ENCODE measurements at places on chromosomes 13 and 19.

- no peak for DNase-seq
These were observed 475.7 kb downstream of the UQCRFS1 start for GRCh38 chr19:28737021-28737895.

- no peak for DNase-seq
These were observed 13.9 kb upstream of the PAK4 start for GRCh38 chr19:39111593-39112199.

GRCh38 chr13:49042476-49042875 is 66.8 kb downstream of the FNDC3A start:
- no peak for DNase-seq

DNA sequence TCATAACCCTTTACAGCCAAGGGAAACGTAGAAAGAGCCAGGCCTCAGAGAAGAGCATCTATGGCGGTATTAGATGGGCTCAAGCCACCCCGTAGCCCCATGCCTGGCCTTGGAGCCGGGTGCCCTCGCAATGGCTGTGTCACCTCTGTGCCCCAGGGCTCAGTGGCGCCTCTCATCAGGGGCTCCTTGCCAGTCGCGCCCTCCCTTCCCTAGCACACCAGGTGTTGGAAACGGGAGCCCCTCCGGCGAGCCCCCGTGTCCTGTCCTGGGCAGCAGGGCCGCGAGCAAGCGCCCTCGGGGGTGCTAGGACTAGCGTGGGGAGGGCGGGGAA is 453 bp downstream of the ZNF256 start:
- DNase-seq: no peak

DNA sequence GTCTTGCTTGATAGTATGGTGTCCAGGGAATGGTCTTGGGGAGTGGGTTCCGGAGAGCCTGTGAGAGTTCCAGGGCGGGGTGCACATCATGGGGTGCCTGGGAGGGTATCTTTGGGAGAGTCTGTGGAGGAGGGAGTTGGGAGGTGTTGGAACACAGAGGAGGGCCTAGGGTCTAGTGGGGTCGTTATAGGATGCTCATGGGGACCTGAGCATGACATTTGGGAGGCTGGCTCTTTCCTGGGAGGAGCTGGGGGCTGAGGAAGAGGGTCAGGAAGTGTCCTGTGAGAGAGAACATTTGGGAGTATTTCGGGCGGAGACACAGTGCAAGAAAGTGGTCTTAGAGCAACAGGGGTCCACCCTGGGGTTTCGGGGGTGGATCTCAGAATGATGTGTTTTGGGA is 2.7 kb downstream of the ACTL9 start:
- DNase-seq: no peak

- no peak for DNase-seq
These were observed 5.1 kb downstream of the RAP2A start for GRCh38 chr13:97438856-97439595.

DNA sequence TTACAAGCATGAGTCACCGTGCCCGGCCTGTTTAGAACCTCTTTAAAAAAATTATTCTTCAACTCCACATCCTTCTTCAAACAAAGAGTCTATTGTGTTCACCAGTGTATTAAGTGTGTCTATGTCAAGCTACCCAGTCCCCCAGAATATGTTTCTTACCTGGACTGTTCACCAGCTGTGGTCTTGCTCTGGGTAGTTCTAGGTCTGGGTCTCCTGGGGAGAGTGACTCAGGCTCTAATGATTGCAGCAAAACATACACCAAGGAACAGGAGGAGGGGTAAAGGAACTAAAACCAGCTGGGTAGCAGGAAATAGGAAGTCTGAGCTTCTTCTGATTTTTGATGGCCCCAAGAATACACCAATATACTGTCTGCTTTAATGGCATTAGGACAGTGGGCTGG is at the start of gene FPR1:
Gene FPR1, minus strand, starts transcription at position 224 of the 400 bp plus-strand sequence. CDS start 4,884 bp downstream, outside the sequence.
- DNase-seq: no peak

- no peak for DNase-seq
These were observed 30.8 kb downstream of the WTIP start for GRCh38 chr19:34512254-34512822.

DNA sequence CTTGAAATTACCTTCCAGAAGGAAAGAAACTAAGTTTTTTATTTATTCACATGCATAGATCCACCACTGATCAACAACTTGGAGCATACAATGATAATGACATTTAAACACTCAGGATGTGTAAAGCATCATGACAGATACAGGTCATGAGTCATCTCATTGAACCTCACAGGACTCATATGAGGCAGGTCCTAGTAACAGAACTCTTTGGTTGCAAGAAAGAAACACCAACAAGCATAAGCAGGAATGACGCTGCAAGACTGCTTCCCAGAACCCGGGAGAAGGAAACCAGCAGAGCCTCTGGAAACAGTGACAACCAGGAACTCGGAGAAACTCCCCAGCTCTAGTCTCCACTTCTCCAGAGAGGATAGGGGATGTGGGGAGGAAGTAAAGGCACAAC is 60.8 kb upstream of the IPO5 start:
- DNase-seq: no peak

- no peak for DNase-seq
These were observed 5.7 kb downstream of the LHB start for GRCh38 chr19:49011194-49011593.

DNA sequence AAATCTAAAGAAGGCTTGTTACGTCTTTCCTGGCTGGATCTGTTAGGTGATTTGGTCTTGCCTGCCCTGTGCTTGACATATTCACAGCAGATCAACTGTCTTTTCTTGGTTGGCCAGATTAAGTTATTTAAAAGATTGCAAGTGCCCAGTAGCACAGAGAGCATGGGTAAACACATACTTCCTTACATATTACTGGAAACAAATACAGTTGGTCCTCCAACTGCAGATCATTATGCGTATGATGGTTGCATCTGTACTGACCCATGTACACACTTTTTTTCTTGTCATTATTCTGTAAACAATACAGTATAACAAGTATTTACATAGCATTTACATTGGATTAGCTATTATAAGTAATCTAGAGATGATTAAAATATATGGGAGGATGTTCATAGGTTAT is 9.2 kb upstream of the MPHOSPH8 start:
- no peak for DNase-seq

DNA sequence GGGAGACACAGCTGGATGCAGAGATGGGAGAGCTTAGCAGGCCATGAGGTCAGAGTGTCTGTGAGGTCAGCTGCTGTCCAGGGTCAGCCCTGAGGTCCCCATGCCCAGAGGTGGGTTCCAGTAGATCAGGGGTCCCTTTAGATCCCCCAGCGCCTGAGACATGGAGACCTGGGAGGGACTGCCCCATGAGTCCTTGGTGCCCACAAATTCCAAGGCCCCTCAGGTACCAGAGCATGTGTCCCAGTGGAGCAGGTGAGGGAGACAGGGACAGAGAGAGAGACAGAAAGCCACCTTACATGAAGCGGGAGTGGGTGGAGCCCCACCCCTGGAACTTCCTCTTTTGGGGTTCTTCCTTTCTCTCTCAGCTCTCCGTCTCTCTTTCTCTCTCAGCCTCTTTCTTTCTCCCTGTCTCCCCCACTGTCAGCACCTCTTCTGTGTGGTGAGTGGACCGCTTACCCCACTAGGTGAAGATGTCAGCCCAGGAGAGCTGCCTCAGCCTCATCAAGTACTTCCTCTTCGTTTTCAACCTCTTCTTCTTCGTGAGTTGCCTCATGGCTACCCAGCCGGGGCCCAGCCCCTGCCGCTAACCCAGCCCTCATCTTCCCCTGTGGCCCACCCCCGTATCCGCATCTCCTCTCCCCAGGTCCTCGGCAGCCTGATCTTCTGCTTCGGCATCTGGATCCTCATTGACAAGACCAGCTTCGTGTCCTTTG is at the start of gene CD37:
Gene CD37, plus strand, starts transcription at position 336 of the 713 bp plus-strand sequence. Its CDS starts 135 bp downstream, at position 471.
- DNase-seq: no peak

GRCh38 chr13:96388598-96388997 is 298.7 kb downstream of the HS6ST3 start:
- no peak for DNase-seq

DNA sequence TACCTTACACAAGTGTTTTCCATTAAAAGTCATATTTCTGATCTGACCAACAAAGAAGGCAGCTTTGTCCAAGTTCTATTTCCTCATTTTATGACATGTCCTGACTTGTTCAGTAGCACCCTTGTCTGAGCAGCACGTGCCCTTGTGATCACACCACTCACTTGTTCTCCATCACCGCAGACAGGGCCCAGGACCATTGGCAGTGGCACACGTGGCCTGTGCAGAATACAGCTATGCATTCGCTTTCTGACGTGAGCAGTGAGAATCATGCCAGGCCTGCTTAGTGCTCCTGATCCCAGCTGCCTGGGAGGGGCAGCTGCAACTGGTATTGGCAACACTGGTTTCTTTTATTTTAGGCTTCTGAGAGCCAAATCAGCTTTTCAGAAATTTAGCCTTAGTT is 134.2 kb downstream of the FRY start:
- DNase-seq: no peak

DNA sequence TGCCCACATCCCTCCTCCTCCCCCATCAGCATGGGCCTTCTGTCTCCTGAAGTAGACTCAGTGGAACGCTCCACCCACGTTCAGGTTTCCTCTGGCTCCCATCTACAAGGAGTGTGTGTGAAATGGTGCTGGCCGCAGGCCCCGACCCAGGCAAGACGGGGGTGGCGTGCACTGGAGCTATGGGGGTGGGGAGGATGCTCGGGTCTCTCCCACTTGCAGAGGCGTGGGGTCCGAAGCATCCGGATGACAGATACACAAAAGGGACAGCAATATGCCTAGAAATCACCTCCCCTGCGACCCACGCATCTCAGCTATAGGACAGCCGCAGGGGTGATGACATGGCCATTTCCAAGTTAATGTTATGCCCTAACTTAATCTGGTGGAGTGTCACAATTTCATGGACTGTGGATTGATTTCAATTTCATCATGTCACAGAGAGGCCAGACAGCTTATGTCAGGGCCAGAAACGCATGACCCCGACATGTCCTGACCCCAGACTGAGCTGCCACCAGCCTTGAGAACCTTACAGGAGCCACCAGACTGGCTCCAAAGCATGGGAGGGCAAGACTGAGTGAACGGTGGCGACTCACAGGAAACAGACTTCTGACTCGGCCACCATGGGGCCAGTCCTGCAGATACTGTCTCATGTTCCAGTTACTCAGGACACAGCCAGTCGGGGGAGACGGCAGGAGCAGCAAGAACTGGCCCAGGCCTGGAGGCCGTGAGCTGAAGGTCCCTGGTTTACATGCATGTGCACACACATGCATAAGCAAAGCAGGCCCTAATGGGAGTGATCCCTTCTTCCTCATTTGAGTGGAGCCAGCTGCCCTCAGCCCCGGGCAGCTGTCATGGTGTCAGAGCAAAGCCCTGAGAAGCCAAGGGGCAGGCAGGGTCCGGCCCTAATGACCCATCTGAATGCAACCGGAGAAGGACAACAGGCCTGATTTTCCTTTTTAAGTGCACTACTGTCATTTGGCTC is 82.2 kb downstream of the SLC7A1 start:
- no peak for DNase-seq

DNA sequence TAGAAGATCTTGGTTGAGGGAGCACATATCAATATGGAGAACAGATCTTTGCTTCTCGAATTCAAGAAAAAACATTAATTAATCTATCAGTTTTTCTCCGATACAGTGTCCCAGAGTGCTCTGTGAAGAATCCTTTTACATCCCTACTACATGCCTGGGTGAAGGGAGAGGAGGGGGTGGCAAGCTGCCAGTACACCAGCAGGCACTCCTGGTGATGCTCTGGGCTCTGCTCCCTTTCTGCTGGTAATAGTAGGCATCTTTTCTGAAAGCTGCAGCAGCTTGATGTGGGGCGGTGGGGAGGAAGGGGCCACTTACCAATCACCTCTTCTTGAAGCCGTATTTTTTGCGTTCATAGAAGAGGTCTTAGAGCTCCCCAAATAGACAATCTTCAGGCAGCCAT is 30.7 kb downstream of the PBX4 start:
- DNase-seq: no peak

DNA sequence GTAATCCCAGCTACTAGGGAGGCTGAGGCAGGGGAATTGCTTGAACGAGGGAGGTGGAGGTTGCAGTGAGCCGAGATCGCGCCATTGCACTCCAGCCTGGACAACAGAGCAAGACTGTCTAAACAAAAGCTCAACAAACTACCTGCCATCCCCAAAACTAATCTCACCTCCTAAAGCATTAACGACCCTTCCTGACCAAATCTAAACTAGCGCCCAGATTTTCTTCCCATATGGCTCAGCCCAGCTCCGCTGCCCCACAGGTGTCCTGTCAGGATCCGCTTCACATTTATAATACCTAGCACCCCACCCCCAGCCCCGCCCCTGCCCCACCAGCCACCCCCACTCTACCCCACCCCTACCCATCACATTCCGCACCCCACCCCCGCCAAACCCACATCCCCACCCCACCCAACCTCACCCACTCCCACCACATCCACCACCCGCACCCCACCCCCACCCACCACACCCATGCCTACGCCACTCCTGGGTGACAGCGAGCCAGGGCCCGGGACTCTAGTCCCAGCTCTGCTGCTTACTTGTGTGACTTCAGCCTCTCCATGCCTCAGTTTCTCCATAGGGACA is 599 bp downstream of the C19orf12 start:
- DNase-seq: no peak

GRCh38 chr19:11418094-11418548 is 993 bp downstream of the RGL3 start:
- no peak for DNase-seq

GRCh38 chr19:35052599-35053190 is 11.2 kb downstream of the HPN start:
- no peak for DNase-seq

GRCh38 chr13:100753376-100753775 is 78.8 kb upstream of the TMTC4 start:
- DNase-seq: no peak

GRCh38 chr13:87656306-87656705 is 14.9 kb upstream of the SLITRK5 start:
- no peak for DNase-seq

- no peak for DNase-seq
These were observed 5.9 kb upstream of the GDF15 start for GRCh38 chr19:18379803-18380747.

GRCh38 chr19:50341091-50341564 is 12.0 kb upstream of the KCNC3 start:
- no peak for DNase-seq

- DNase-seq: no peak
These were observed 106.3 kb upstream of the SERTM1 start for GRCh38 chr13:36567485-36567884.

GRCh38 chr13:77328819-77329132 is 1.9 kb upstream of the MYCBP2 start:
- DNase-seq: no peak

- no peak for DNase-seq
These were observed 11.3 kb downstream of the HSPH1 start for GRCh38 chr13:31150315-31150985.

DNA sequence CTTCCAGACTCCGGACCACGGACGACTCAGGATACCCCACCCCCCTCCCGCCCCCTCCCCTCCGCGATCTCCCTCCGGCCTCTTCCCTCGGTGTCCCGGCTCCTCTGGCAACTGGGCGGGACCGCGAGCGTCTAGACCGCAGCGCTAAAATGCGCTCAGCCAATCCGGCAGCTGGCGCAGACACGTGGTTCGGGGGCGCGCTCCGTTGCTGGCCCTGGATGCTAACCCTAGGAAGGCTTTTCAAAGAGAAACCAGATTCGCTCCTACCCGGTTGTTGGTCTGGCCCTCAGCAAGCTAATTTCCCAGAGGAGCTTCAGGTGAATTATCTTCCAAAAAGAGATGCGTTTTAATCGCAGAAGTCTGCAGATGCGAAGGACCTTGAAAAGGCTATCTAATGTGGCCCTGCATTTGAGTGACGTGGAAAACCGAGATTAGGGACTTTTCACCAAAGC is at the start of gene DZIP1:
Gene DZIP1, minus strand, starts transcription at position 106 of the 452 bp plus-strand sequence. CDS start 2,677 bp downstream, outside the sequence.
- no peak for DNase-seq

All from stimulated activated CD4-positive, alpha-beta T cell treated with anti-CD3 and anti-CD28 coated beads, Interleukin-4, amount 100 ng/mL, for 48 hours (primary cell).